Central memory CD4-positive, alpha-beta T cell (primary cell): ENCODE measurements at places on chromosomes 1 and 21.

DNA sequence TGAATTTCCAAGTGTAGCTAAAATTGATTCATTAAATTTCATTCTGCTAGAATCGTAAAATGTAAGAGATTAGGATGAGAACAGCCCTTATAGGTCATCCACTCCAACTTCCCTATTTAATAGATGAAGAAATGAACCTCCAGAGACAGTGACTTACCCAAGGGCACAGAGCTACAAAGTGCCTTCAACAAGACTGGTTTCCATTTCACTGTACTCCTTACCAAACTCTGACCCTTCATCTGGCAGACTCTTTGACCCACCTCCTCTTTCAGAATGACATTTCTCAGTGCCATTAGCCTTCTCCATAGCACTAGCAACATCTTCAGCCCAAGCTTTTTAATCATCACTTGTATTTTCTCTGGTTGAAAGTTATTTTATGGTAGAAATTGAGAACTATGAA is 161.3 kb downstream of the NEK7 start:
- no peak for DNase-seq

GRCh38 chr1:176954242-176954641 is 210.3 kb downstream of the ASTN1 start:
- DNase-seq, result no peak

GRCh38 chr1:50735443-50735842 is 224.6 kb downstream of the FAF1 start:
- no peak for DNase-seq

GRCh38 chr1:243253211-243253925 is 1.7 kb downstream of the CEP170 start:
- DNase-seq, result no peak

GRCh38 chr1:23615423-23615822 is 56.1 kb upstream of the ID3 start:
- no peak for DNase-seq

- DNase-seq, result no peak
Measured at GRCh38 chr1:155254714-155255242, 505 bp downstream of the ENTREP3 start.

GRCh38 chr21:33418691-33419090 is 15.5 kb downstream of the IFNGR2 start:
- DNase-seq, result no peak

GRCh38 chr1:231699784-231700183 is 73.2 kb downstream of the DISC1 start:
- DNase-seq, result no peak

GRCh38 chr21:34355570-34355969 is 8.2 kb upstream of the KCNE2 start:
- no peak for DNase-seq

DNA sequence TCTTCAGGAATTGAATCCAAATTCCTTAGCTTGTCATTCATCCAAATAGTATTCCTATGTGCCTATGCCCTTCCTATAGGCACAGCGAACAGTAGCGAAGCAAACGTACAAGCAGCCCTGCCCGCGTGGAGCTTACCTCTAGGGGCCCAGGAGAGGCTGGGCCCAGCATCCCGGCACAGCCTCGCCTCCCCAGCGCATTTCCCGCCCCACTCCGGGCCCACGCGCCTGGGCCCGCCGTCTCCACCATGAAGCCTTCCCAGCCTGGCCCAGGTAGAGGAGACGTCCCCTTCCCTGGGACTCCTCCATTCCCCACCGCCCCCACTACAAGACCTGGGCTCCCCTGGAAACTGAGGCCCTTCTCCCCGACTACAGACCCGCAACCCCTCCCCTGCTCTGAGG is 245 bp upstream of the TMEM269 start:
- DNase-seq, result no peak

- DNase-seq, result no peak
Measured at GRCh38 chr1:24954631-24955030, 24.6 kb upstream of the RUNX3 start.

- DNase-seq, result no peak
Measured at GRCh38 chr1:179754041-179754624, 11.0 kb downstream of the FAM163A start.

- no peak for DNase-seq
Measured at GRCh38 chr1:165444897-165445370, at the start of gene RXRG. TSS of gene RXRG (minus strand) at chr1:165445126. CDS start at chr1:165444893, 233 bp downstream.

DNA sequence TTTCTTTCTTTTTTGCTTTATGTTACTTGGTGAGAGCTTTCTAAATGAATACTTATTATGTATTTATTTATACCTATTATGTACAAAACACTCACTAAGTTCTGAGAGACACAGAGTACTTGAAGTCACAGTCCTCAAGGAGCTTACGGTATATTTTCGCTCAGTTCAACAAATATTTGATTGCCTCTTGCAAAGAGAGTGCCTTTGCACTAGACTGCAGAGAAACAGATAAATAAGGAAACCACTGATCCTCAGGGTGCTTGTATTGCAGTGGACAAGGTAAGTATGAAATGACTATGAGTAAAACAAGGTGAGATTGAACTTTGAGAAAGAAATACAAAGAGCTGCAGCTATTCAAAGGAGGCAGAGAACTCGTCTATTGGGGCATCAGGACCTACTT is 123.3 kb downstream of the C1orf21 start:
- DNase-seq, result no peak

- no peak for DNase-seq
Measured at GRCh38 chr1:2112280-2112701, 62.1 kb downstream of the PRKCZ start.

DNA sequence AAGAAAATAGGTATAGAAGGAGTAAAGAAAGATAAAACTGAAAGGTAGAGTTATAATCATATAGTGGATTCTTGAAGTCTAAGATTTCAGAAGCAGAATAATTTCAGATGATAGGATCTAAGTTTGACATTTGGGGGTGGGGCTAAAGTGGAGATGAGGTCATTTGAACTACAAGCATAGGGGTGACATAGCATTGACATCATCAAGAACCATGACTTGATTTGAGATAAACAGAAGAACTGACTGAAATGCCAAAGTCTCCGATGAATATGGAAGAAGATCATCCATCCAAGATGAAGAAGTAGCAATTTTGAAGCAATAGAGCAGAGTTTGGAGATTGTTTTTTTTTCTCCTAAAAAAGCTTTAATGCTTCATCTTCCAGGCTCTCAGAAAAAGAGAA is 122.3 kb downstream of the MACF1 start:
- no peak for DNase-seq

- DNase-seq, result no peak
Measured at GRCh38 chr1:214146523-214146922, 134.4 kb upstream of the SMYD2 start.

GRCh38 chr1:245052258-245052657 is 102.5 kb upstream of the KIF26B start:
- no peak for DNase-seq

DNA sequence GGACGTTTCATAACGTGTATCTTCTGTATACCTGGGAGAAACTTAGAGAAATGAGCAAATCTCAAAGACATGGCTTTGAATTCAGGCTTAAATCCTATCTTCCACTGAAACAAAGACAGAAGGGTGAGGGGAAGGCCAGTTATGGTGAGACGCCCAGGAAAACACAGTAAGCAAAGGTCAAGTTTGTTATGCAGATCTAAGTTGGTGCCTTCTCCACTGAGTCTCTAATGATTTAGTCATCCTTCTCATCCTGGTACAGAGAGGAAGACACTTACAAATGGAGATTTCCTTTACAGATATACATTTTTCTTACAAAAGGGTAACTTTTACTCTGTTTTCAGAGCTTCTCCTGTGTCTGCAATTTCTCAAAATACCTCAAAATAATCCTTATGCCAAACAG is 64.4 kb downstream of the MAP3K7CL start:
- DNase-seq, result no peak

GRCh38 chr1:230548357-230548756 is 93.9 kb upstream of the COG2 start:
- no peak for DNase-seq

DNA sequence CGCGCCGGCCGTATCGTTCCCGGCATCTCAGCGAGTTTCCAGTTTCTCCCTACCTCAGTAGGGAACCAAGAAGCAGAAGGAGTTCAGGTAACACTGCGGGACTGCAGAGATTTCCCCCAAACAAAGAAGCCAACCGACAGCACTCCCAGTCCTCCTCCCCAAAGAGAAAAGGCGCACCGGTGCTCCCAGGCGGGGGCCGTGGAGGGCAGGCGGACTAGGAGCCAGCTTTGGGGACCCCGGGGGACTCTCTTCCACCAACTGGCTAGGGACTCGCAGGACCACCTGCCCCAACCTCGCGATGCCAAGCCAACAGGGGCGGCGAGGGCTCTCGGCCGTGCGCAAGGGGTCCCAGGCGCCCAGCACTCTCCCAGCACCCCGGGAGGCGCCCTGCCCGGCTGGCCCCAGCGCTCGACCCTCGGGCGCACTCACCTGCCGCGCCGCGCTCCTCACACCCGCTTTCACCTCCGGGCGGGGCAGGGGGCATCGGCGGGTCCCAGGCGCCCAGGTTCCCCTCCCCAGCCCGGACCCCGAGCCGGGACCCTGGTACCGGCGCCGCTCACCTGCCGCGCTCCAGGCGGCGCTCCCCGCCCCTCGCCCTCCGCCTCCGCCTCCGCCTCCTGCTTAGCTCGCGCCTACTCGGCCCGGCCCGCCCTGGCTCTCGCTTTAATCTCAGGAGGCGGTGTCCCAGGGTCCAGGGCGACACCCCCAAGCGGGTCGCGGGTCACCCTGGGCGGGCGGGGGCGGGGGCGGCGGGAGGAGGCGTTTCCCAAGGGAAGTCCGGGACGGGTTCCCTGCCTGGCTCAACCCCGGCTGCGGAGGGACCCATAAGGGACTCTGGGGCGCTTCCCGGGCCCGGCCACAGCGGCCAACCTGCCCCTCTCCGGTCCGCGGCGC is at the start of gene TMPRSS2:
TSS of gene TMPRSS2 (minus strand) at position 638 of the 894 bp plus-strand sequence. CDS start 10,025 bp downstream, outside the sequence.
- no peak for DNase-seq

- no peak for DNase-seq
Measured at GRCh38 chr1:41876576-41877445, 41.9 kb downstream of the HIVEP3 start.

GRCh38 chr1:242146652-242147051 is 147.8 kb upstream of the MAP1LC3C start:
- no peak for DNase-seq

DNA sequence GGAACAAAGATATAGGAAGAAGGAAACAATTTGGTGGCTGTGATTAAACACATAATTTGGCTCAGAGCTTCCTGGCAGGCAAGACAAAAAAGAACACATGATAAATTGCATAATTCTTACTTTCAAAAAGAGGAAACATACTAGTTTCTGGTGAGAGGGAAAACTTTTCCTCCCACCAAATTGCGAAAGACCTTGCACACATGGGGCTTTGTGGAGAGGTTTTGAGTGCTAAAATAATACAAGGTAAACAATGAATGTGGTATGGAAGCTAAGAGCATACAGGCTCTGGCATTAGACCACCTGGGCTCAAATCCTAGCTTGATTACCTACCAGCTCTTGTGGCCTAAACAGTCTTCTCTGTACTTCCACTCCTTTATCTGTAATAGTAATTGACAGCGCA is 140.2 kb upstream of the HOOK1 start:
- no peak for DNase-seq

GRCh38 chr21:37619464-37619974 is 252.9 kb downstream of the DYRK1A start:
- DNase-seq, result no peak

DNA sequence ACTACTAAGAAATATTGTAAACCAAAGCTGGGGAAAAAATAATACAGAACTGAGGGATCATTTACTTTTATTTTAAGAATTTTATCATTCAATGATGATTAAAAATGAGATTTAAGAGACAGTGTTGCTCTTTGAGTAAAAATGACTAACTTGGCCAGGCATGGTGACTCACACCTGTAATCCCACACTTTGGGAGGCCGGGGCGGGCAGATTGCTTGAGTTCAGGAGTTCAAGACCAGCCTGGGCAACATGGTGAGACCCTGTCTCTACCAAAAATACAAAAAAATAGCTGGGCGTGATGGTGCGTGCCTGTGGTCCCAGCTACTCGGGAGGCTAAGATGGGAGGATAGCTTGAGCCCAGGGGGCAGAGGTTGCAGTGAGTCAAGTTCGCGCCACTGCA is 21.8 kb upstream of the PLEKHO1 start:
- no peak for DNase-seq

DNA sequence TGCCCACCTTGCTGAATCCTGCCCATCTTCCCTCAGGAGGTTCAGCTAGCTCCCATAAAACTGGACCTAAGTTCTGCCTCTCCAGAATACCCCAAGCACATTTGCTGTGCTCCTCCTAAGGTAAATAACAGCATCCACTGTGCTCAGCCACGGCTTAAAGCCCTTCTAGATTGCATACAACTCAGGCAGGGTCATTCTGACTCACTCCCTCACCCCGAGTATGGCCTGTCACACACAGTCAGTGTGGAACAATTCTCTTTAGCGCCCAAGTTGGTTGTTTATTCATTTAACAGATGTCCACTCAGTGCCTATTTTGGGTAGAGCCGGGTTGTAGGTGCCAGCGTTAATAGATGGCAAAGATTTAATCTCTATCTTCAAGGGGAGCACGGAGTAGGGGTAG is 147.5 kb upstream of the EDN2 start:
- no peak for DNase-seq

GRCh38 chr1:156025876-156026275 is 5.1 kb upstream of the SSR2 start:
- no peak for DNase-seq

GRCh38 chr1:39268906-39269305 is 64.4 kb downstream of the MACF1 start:
- no peak for DNase-seq

DNA sequence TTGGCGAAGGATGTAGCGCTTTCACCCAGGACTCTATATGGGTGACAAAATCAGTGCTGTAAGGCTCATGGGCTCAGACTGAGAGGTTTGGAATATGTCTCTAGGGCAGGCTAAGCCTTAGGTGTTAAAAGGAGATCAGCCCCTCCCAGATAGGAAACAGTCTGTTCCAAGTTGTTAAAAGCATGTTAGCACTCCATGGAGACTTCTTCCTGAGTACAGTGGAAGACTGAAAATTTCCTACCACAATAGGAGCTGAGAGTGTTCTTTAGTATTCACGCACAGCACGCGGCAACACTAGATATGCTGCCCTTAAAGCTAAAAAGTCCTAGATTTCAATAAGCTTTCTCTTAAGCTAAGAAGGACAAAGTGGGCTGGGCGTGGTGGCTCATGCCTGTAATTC is 122.1 kb downstream of the TRABD2B start:
- DNase-seq, result no peak

DNA sequence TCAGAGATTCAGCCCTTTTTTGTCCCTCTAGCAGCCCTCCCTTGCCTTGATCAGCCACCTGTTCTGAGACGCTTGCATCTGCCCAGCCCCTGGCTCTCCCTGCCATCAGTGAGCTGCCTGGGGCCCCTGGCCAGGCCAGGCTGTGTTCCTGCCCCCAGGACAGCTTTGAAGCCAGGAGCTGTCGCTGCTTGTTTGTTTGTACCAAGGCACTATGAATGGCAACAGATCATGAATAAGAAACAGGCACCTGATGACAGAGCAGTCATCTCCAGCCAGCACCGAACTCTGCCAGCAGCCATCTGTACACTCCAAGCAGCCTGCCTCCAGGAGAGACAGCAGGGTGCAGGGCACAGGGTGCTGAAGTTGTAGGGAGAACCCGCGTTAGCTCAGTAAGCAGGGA is 8.1 kb upstream of the VWA5B1 start:
- no peak for DNase-seq
